Forelimb muscle (tissue), 1 donor: ENCODE measurements at places on chromosomes 3 and 15. TPM values are rescaled to one million over a fixed set of nuclear protein-coding genes. Genes with fewer than 3 reads are reported as not detected.

PCLAF gene
- polyA plus RNA-seq = 27.1 TPM

NR1I2 gene
- polyA plus RNA-seq = 0.33 TPM

ACKR2 gene
- polyA plus RNA-seq = 0.46 TPM

LEKR1 gene
- polyA plus RNA-seq = 0.61 TPM

ZDHHC23 gene
- polyA plus RNA-seq = 1.1 TPM

REC114 gene
- polyA plus RNA-seq = not detected

CGNL1 gene
- polyA plus RNA-seq = 8.3 TPM

SLC22A14 gene
- 0.39 TPM for polyA plus RNA-seq

CHST2 gene
- polyA plus RNA-seq = 4.0 TPM

FGF12 gene
- polyA plus RNA-seq = 1.6 TPM

DNA sequence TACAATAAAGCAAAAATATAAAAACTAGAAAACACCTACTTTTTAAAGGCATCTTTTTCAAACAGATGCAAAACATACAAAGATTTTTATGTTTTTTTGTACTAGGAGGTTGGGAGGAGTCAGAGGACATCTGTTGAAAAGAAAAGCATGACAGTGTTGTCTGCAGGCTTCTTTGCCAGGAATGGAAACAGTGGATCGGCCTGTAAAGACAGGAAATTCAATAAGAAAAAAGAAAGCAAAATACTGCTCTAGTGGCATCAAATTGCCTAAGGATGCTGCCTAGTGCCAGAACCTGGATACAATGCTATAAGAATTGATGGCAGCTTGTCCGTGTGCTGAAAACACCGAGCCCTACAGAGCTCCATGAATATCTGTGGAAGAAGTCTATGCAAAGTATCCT lies 69.9 kb downstream of the TBC1D5 start:
- peak; percentile 56 for DNase-seq

DNA sequence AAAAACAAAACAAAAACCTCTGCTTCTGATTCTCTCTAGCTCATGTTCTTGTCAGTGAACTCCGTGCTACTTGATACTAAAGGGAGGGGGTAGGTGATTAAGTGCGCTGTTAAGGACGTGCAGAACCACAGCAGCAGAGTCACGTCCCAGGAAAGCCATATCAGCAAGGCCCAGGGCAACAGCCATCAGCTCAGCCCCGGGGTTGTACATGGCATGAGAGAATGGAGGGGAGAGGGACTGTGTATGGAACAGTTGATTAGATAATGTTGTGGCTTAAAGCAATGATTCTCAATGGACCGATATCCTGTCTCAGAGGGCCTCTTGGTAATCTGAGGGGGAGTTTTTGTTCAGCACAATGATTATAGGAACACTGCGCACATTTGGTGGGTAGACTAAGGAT lies 27.6 kb downstream of the C2CD4A start:
- DNase-seq = no peak

- no peak for DNase-seq
These were observed 33.3 kb downstream of the DET1 start for GRCh38 chr15:88513195-88513594.

DNA sequence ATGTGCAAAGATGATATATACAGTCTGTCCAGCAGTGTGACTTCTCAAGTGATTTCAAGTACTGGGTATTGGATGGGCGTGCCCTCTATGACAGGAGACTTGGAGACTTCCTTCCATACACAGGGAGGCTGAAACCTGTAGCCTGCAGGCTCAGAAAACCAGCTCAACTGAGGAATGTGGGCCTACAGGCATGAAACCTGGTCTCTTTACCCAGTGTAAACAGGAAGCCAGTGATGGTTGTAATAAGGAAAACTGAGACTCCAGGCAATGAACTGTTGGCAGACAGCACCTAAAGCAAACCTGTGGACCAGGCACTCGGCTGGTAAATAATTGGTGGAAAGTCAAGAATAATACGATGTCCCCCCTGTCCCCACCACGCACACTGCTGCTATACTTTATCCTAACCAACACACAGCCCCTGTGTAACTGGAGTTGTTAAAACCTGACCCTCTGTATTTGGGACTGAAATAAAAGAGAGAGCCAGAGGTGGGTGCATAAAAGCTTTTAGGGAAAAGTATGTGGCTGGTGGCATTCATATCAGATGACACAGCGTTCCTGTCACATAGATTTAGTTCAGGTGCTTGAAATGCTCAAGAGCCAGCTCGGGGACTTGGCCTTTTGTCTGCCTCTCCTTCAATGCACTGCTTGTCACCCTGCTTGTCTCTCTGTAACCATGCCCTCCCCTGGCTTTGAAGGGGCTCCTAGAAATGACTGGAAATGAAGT lies 144.7 kb downstream of the TPRG1 start:
- no peak for DNase-seq

GRCh38 chr3:196932600-196932999 lies 9.7 kb downstream of the NCBP2 start:
- no peak for DNase-seq

GRCh38 chr3:128701342-128702212 lies 24.4 kb upstream of the RAB7A start:
- no peak for DNase-seq

GRCh38 chr3:76965122-76965725 lies 74.7 kb upstream of the ROBO2 start:
- DNase-seq = no peak

- DNase-seq = no peak
These were observed 11.4 kb downstream of the MSL2 start for GRCh38 chr3:136184703-136185102.

GRCh38 chr15:60394689-60395097 lies 3.1 kb downstream of the ANXA2 start:
- no peak for DNase-seq

DNA sequence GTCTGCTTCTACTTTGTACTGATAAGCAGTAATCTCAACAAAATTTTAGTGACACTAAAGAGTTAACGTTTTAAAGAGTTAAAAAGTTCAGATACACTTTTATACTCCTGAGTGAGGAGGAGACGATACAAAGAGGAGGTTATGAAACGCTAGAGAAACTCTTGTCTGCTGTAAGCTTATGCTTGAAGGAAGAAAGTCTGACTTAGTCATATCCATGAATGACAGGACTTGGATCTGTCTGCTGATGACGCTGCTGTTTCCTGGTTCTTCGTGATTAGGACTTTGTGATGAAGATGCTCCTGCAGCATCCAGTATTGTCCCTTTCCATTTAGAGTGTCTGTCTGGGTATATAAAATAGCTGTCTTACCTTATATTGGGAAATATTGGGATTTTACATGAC lies 15.8 kb downstream of the TCF12 start:
- DNase-seq = no peak

GRCh38 chr3:100932491-100932890 lies 60.7 kb downstream of the ABI3BP start:
- no peak for DNase-seq

DNA sequence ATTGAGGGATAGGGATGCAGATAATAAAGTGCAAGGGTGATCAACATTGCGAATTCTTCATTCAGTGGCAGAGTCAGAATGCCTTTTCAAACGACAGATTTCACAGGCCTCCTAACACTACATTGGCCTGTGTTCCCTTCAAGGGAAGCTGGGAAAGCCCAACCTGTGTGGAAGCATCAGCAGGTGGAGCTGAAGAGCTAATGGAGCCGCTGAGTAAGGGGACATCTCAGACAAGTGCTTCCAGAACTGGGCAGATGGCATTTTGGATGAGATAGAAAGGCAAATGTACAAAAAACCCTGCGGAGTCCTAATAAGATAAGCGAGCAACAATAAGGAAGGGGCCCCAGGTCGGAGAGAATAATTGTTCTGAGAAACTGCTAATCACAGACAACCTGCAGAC lies 8.5 kb upstream of the SLC24A5 start:
- no peak for DNase-seq

DNA sequence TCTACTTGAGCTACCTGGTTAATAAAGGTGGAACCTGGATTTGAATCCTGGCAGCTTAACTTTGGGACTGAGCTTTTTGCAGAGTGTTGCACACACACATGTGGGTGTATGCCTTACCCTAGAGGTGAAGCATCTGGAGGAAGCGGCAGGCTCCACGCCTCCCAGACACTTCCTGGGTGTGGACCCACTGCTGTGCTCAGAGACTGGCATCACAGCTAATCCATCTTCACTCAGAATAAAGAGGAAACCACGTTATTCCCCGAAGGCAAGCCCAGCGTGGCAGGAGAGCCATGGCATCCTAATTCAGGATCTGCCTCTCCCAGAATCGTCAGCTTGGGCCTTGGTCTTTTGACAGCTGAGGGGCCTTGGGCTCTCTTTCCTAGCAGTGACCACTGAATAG lies 25.5 kb downstream of the CCDC13 start:
- no peak for DNase-seq

DNA sequence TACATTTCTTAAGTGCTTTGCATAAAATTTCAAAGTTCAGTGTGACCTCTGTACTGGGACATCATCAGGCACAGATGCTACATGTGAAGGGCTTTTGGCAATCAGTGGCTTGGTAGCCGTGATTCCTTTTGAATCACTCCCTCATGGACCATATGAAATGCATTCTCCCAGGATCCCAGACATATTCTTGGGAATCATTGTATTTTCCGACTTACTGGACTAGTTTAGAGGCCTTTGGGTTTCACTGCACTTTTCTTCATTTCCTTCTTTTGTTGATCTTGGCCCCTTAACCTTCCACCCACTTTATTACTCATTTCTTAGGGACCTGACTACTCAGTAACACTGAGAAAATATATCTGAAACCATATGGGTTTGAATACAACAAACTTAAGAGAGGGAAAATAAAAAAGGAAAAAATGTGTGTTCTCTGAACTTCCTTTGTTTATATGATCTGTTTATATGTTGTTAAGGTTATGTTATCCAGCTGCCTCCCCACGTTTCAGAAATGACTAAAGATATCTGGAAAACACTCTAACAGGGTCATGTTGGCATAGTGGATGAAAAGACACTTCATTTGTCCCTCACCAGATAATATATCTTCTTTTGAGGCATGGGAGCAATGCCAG lies 35.1 kb downstream of the HMG20A start:
- DNase-seq = peak; percentile 40

DNA sequence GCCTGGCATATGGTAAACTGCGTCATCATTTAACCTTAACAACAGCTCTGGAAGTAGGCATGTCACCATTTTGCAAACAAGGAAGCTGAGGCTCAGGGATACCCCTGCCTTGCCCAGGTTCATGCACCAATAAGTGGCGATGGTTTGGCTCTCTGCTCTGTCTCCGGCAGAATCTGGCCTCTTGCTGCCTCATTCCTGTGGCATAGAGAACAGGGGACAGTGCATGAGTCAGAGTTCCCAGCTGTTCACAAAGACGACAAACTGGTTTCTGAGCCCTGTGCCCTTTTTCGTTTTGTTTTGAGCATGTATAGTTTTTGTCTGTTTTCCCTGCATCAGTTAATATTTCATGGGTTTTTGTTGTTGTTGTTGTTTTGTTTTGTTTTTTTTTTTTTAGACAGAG lies 236.8 kb downstream of the OPA1 start:
- no peak for DNase-seq

DNA sequence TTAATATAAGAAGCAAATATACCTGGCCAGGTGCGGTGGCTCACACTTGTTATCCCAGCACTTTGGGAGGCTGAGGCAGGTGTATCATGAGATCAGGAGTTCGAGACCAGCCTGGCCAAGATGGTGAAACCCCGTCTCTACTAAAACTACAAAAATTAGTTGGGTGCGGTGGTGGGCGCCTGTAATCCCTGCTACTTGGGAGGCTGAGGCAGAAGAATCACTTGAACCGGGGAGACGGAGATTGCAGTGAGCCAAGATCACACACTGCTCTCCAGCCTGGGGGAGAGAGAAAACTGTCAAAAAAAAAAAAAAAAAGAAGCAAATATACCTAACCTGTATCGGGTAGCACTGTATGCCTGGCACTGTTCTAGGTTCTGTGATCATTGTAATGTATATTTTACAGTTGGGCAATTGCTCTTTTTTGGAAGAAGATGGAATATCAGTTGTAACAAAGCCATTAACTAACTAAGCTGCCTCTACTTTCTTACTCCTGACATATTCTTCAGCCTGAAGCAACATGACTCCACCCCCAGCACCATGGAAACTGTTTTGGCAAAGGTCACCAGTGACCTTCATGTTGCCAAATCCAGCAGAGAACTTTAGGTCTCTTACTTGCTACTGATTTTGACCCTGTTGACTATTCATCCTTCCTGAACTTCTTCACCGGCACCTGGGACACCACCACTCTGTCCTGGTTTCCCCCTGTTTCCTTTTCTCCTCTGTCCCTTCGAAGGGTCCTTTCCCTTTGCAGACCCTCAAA lies 203.8 kb downstream of the RPLP1 start:
- no peak for DNase-seq

GRCh38 chr15:62552444-62552843 lies 387.4 kb upstream of the C2CD4B start:
- no peak for DNase-seq

GRCh38 chr3:67090474-67090873 lies 92.4 kb downstream of the KBTBD8 start:
- no peak for DNase-seq

DNA sequence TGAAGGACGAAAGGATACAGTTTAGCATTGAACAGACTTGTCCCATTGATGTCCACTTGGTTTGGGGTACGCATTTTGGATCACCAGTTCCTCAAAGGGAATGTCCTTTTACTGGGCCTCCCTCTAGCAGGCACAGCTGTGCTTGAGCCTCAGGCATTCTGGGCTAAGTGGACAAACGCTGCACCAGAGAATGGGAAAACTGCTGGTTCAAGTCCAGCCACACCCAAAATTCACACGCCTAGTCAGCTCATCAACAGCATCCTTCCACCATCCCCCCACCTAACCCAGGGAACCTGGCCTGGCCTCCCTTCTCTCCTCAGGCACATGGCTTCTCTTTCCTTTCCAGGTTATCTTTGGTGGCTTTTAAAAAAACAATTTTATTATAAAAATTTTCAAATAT lies 59.1 kb upstream of the ALDH1A3 start:
- no peak for DNase-seq

DNA sequence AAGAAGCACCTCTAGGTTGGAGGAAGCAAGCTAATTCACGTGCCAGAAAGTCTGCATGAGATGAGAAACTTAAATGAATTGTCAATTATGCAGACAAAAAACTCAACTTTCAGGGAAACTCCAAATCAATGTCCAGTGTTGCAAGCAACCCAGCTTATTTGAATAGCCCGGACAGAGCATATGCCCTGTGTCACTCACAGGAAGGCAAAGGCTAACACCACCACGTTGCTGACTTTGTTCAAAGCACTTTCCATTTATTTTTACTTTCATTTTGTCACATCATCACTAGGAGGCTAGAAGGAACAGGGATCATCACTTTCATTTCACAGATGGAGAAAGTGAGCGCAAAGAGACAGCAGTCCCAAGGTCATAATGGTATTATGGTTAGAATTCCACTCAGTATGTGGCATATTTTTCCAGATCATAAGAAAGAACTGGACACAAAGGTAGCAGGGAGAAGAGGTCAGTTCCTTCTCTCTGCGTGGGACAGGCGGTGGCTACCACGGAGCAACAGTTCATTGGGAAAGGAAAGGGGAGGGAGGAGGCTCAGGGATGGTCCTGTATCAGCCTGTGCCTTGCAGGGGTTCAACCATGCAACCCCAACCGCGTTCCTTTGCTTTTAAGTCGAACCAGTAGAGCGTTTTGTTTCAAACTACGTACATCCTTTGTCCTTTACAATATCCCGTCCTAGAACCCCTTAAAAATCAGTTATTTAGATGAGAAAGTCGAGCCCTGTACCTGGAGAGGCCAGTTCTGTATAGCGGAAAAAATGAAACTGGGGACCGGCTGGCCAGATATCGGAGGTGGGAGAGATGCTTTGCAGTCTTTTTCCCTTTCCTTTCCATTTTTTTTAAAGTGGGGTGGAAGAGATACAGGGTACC lies 1.1 kb downstream of the HEG1 start:
- no peak for DNase-seq
